Muscle of arm (tissue), 14 donors: ENCODE measurements at places on chromosomes 2 and 18. TPM values are rescaled to one million over a fixed set of nuclear protein-coding genes. Genes with fewer than 3 reads are reported as not detected.

SYT4 gene
- polyA plus RNA-seq = not detected

CNGA3 gene
- polyA plus RNA-seq = 0.49 TPM

MC4R gene
- 0.19 TPM for polyA plus RNA-seq

SEPTIN2 gene
- 409 TPM for polyA plus RNA-seq

NOSTRIN gene
- polyA plus RNA-seq = 17.5 TPM

HOXD9 gene
- 8.7 TPM for polyA plus RNA-seq

ALLC gene
- polyA plus RNA-seq = not detected
